AG08396 (cell line): ENCODE measurements at places on chromosomes 11 and 22.

DNA sequence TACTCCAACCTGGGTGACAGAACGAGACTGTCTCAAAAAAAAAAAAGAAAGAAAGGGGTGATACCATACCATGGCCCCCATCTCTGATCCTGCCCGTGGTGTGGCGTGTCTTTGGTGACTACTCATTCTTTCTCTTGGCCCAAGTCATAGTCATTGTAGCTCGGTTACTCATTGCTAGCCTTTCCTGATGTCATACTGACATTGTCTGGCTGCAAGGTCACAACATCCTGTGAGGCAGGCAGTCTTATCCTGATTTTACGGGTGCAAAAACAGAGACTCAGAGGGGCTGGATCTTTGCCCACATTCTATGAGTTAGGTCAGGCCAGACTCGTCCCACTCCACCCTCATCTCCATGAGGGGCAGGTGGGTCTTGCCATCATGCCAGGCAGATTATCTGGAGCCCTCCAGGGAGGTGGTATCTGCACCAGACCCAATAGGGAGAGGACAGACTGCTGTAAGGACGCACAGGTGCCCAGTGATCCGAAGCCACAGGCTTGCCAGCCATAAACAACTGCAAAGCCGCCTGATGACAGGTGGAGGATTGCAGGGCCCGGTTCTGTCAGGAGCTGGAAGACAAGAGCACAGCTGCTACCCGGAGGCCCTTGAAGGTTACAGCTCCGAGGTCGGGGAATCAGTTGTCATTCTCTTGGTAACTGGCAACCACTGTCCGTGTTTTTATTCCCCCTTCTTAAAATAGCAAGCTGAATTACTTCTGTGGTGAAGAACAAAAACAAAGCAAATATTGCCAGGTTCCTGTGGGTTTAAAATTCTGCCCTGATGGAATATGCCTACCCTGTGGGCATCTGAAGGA lies 13.8 kb downstream of the TOM1 start:
- DNase-seq, result peak; percentile 77

DNA sequence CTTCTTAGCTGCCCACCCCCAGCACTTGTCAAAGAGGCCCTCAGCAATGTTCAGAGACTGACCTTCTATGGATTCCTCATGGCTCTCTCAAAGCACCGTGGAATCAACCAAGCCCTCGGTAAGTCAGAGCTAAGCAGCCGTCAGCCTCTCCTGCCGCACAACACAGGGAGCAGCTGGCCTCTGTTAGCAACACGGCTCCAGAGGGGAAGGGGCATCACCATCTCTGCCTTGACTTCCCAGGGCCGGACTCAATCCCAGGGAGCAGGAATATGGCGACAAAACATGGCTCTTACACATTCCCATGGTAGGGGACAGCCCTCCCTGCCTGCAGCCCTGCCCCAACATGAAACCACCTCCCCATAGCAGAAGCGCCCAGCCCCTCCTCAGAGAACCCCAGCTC lies 18.9 kb downstream of the ARFGAP2 start:
- DNase-seq, result no peak

- no peak for DNase-seq
These were observed 25.0 kb upstream of the SLC5A1 start for GRCh38 chr22:32018056-32018455.

- DNase-seq, result peak; percentile 60
These were observed at the start of gene IRAG1 for GRCh38 chr11:10693509-10694081. IRAG1 (minus strand) TSS chr11:10693755; CDS start chr11:10693602, 153 bp downstream.

GRCh38 chr11:112834277-112834755 lies 126.9 kb upstream of the NCAM1 start:
- DNase-seq, result no peak

DNA sequence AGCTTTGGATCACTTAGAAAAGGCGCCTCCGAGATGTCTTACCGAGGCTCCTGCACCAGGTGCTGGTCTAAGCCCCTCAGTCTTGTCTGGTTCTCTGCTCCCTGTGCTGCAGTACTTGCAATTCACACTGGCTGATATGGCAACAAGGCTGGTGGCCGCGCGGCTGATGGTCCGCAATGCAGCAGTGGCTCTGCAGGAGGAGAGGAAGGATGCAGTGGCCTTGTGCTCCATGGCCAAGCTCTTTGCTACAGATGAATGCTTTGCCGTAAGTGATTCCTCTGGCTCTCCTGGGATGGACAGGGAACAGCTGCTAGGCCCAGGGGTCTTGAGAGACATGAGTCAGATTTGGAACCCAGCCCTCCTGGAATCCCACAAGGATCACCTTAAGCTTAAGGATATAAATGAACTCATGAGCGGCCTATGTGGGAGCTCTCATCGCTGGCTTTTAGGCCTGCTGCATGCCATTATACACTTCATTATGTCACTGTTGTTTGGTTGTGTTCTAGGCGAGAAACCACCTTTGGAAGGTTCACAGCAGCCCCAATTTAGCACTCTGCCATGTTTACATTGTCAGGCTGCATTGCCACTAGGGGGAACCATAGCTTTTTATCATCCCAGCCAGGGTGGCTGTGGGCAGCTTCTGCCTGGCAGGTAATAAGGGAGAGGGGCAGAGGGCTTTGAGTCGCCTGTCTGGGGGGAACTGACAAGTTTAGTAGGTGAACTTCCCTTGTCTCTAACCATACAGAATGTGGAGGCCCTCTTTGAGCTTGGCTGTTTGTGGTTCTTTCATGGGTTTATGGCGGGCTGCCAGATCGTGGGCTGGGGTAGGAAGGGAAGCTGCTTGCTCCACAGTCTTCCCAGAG lies 8.5 kb downstream of the ACAD8 start:
- peak; percentile 45 for DNase-seq

DNA sequence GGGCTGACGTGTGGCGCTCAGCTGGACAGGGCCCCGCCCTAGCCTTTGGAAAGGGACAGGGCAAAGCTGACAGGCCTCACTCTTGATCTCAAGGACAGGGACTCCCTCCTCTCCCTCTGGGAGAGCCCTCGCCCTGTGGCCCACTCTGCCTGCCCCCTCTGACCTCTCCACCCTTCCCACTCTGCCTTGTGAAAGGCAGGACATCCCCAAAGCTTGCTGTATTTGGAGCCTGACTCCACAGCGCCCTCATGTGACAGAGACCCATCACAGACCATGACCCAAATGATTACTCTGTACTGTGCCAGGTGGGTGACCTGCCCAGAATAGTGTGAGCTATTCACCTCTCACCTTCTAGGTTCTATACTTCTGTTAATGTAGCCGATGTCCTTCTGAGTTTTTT lies 18.8 kb downstream of the P2RY2 start:
- DNase-seq, result peak; percentile 63

DNA sequence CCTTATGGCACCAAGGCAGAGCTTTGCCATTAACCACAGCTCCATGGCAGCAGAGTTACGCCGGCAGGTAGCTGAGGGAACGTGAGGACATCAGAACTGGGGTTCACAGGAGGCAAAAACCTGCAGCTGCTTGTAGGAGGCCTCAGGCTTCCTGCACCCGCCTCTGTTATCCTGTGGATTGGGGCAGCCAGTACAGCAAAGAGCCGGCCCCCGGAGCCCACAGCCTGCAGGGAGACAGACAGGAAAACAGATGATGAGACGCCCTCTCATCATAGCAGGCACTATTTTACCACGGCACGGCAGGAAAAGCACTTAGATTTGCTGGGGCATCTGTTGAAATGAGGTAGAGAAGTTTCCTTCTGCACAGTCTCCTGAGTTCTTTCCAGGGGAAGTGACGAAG lies 870.3 kb downstream of the TBC1D22A start:
- DNase-seq, result no peak

DNA sequence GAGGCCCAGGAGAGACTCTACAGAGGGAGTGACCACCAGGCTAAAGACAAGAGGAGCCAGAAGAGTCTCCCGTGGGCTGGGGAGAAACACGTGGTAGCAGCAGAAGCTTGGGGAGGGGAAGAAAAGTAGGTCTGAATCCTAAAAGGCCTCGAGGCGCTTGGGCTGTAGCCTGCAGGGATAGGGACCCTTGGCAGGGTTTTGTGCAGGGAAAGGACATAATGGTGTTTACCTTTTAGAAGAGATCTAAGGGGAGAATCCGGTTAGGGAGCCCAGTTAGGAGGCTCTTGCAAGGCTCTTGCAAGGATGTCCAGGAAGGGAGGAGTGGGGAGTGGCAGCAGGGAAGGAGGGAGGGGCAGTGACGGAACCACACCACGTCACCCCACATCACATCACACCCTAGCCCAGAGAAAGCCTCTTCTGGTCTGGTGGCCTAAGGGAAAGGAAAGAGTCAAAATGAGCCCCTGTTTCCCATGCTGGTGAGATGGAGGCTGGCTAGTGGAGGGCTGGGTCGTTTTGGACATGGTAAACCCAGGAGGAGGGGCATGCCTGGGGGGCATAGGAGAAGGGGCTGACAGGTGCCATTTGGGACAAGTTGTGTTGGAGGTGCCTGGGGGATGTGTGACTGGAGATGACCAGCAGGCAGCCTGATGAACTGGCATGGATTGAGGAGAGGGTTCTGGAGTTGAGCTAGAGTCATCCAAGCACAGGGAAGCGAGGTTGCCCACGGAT lies 6.2 kb upstream of the FAM83F start:
- no peak for DNase-seq

- no peak for DNase-seq
These were observed 4.6 kb upstream of the DIXDC1 start for GRCh38 chr11:111932611-111932950.

DNA sequence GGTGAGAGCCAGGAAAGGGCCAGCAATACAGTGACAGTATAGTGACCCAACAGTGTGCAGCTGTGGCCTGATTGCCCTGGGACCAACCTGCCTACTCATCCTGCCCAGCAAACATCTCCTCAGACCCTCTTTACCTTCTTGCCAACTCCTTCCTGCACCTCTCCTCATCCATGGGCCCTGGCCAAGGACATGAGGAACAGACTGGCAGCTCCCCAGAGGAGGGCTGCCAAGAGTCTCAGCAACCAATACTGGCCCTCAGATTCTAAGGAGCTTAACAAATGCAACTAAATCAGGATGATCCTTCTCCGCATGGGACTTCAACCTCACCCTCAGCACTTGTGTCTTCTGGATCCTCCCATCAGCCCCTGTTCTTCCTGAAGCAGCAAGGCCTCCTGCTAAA lies 77.0 kb downstream of the RPL27A start:
- no peak for DNase-seq

GRCh38 chr11:126945319-126945718 lies 55.3 kb downstream of the KIRREL3 start:
- no peak for DNase-seq

- no peak for DNase-seq
These were observed 25.7 kb upstream of the CRTAM start for GRCh38 chr11:122812638-122813037.

GRCh38 chr11:2987881-2988861 lies 4.0 kb downstream of the NAP1L4 start:
- no peak for DNase-seq

GRCh38 chr11:10608584-10608983 lies 40.1 kb upstream of the LYVE1 start:
- DNase-seq, result no peak

- DNase-seq, result no peak
These were observed 5.4 kb downstream of the APLNR start for GRCh38 chr11:57231539-57232253.

- no peak for DNase-seq
These were observed 1.2 kb downstream of the SVIP start for GRCh38 chr11:22828373-22828772.

DNA sequence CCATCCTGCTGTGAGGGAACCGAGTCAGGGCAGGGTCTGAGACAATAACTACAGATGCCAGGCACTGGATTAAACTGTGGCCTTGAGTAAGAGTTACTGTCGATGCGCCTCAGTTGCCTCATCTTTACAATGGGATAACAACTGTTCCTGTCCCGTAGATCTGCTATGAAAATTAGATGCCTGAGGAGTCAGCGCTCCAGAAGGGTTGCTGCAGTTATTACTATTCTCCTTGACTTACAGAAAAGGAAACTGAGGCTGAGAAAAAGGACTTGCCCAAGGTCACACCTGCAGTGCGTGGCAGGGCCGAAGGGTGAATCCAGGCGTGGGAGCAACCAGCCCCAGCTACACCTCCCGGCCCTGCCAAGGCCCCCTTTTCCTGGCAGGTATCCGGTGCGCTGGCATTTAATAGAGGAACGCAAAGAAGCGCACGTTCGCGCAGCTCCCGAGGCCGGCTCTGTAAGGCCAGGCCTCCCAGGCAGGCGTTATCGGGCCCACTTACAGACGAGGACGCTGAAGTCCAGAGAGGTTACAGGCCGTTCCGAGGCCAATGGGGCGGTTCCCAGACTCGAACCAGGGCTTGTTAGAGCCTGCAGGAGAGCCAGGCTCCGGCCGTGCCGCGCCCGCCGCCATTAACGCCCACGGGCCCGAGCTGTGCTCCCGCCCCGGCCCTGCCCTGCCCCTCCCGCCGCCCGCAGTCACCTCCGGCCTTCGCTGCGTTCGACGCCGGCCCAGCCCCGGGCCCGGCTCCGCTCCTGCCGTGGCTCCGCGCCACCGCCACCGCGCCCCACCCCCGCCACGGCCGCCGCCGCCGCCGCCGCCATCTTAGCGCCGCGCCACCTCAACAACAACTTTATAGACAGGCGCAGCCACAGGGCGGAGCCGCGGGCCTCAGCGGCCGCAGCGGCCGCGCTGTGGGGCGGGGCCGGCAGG lies at the start of gene C11orf68:
TSS of gene C11orf68 (minus strand) at position 852 of the 930 bp plus-strand sequence. CDS start at position 821, 31 bp downstream.
- DNase-seq, result no peak

GRCh38 chr11:115049796-115050195 lies 371.5 kb downstream of the NXPE2 start:
- DNase-seq, result no peak

GRCh38 chr11:97296301-97296700 lies 906.5 kb downstream of the JRKL start:
- no peak for DNase-seq

- no peak for DNase-seq
These were observed 25.0 kb downstream of the KRTAP5-5 start for GRCh38 chr11:1654388-1655167.

DNA sequence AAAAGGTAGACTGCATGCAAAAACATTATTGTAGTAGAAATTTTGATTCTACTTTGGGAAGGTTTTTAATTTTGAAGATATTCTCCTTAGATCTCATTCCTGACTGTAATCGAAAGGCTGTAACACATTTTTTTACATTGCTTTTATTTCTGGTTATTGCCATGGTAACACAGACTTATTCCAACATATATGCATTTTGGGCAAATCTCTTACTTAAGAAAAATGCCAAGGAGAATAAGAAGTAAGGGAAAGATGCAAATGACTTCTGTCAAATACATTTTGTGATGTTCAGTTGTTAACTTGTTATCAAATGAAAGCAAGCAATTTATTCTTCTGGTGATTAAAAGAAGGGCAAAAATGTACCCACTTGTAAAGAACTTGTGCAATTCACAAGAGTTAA lies 267.5 kb downstream of the AASDHPPT start:
- DNase-seq, result no peak
